ENCODE measurements at places on chromosomes 6 and 20.

GRCh38 chr6:43695215-43695966, 7.8 kb upstream of the MRPS18A start:
- DNase-seq: no peak

- no peak for DNase-seq
Observed at GRCh38 chr6:167860550-167861226, 34.0 kb downstream of the AFDN start.

- no peak for DNase-seq
Observed at GRCh38 chr6:135087803-135088202, 33.2 kb upstream of the HBS1L start.

DNA sequence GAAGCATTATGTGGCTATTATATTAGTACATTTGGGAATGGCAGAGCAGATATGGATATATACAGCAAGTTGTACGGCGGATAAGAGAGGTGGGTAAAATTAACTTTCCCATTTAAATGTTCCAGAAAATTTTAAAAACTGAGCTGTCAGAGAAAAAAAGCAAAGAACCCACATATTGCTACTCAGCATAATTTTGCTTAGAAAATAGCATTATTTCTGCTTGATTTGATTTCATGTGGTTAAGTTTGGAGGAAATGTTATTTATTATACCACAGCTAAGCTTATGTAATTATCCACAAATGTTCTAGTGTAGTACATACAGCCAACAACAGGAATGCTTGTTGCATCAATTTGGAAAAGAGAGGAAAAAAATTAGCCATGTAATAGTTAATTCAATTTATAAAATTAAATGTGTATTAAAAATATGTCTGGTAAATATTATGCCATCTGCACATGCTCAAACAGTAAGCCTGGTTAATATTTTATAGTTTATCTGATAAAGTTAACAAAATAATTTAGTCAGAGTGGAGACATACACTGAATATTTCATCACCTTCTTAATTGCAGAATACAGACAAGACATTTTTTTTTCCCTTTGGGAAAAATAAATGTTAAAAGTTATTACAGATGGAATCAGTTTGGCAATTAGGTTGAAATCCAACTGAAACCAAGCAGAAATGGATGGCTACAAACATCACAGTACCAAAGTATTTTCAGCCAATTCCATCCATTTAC, 172.1 kb upstream of the ID4 start:
- DNase-seq: no peak

DNA sequence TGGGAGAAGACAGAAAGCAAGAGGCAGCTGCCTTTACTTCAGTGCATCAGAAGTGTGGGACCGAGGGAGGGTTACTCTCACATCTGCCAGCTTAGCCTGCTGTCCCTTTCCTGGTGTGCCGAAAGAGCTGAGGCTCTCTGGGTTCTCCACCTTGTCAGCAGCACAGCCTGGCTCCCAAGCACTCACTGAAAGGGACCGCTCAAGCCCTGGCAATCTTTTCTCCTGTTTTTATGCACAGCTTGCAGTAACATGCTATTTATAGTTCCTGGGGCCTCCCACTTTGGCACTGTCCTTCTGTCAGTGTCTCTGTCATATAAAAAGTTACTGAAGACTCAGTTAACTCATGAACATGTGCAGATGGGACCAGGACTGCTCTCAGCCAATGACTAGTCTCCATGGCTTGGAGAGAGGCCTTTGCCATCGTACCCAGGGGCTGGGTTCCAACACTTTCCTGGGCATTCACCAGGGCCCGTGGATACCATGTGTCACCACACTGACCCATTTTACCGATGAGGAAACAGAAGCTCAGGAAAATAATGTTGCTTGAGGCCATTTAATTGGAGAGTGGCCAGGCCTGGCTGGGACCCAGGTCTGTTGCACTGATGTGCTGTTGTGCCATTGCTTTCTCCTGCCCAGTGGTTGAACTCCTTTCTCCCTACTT, 46.2 kb downstream of the PANK2 start:
- DNase-seq: no peak

GRCh38 chr20:50095476-50096078, 17.4 kb downstream of the UBE2V1 start:
- no peak for DNase-seq

GRCh38 chr20:61949363-61949713, 116.3 kb downstream of the TAF4 start:
- DNase-seq: no peak

Measured in endothelial cell (in vitro differentiated cells).